ENCODE measurements at places on chromosomes 6 and 20. TPM values are rescaled to one million over a fixed set of nuclear protein-coding genes. Genes with fewer than 3 reads are reported as not detected.
A peak's percentile ranks its signal among the peaks of the same experiment; 100 is the strongest.

DNA sequence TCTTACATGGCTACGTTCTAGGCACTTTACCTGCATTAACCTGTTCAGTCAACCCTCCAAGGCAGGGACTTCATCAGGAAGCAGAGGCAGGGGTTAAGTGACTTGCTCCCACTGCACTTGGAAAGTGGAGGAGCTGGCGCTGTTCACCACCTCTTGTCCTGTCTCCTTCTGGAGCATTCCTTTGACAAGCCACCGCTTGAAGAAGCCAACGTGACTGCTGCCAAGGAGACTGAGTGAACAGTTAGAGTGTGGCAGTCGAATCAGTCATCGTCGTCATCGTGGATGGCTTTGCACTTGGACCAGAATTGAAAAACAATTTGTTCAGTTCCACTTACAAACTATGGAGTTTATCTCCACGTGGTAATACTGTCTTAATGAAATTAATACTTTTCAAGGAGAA lies 60.9 kb downstream of the TULP4 start:
- DNase-seq = no peak

GRCh38 chr20:46199198-46199597 lies 81.1 kb downstream of the CD40 start:
- DNase-seq = no peak

GRCh38 chr6:11298651-11299420 lies 66.4 kb upstream of the NEDD9 start:
- DNase-seq = no peak

DNA sequence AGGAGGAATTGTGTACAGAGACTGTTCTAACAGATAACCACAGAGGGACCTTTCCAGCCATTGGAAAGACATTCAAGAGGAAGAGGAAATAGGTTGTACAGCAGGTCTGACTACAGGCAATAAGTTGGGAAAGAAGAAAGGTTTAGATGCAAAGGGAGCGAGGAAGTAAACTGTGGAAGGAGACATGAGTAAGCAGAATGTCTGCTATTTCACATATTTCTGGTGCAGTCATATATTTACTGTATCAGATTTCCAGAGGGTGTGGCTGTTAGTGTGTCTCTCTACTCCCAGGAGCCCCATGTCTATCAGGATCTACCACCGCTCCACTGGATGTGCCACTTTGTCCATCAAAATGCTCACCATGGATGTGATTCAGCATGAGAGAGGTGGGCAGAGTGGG lies 25.9 kb downstream of the MRS2 start:
- no peak for DNase-seq

DNA sequence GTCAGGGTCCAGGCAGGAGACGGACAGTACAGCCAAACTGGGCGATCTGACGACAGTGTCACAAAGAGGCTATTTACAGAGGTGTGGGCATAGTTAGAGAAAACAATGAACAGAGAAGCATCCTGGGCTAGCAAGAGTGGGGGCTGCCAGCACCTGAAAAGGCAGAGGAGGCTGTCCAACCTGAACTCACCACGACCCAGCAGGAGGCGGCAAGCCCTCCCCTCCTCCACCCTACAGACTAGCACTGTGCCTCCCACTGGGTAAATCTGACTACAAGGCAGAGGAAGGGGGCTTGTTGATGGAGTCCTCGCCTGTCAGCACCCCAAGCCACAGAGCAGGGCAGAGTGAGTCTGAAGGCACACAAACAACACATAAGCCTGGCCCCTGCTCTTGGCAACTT lies 52.8 kb upstream of the CDYL start:
- no peak for DNase-seq

DNA sequence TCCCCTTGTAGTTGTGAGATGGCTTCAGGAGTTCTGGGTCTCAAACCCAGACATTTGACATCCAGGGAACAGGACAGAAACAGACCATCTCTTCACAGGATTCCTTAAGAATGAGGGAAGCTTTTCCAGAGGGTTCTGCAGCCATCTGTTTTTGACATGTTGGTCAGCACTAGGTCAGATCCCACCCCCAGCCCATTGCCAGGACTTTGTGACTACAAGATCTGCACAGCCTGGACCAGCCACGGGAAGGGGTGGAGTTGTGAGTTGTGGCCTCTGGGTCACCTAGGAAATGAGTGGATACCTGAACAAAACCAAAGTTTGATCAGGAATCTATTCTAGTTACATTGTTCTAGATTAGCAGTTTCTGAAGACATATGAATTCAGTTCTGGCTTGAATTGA lies 39.2 kb upstream of the SSTR4 start:
- DNase-seq = no peak

DNA sequence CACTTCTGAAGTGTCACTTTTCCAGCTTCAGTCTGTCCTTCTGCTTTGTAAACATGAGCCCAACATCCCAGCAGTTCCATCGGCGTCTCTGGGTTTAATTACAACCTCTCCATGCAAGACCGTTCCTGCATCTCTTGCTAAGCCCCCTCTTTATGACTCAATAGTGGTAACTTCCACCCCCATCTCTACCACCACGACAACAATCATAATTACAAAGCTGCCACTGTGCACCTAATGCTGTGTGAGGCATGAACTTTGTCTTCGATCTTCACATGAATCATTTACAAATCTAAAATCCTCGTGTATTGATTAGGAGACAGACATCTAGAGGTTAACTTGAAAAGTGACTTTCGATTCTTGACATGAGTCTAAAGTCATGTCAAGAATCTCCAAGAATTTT lies 4.9 kb upstream of the CCR6 start:
- DNase-seq = no peak

DNA sequence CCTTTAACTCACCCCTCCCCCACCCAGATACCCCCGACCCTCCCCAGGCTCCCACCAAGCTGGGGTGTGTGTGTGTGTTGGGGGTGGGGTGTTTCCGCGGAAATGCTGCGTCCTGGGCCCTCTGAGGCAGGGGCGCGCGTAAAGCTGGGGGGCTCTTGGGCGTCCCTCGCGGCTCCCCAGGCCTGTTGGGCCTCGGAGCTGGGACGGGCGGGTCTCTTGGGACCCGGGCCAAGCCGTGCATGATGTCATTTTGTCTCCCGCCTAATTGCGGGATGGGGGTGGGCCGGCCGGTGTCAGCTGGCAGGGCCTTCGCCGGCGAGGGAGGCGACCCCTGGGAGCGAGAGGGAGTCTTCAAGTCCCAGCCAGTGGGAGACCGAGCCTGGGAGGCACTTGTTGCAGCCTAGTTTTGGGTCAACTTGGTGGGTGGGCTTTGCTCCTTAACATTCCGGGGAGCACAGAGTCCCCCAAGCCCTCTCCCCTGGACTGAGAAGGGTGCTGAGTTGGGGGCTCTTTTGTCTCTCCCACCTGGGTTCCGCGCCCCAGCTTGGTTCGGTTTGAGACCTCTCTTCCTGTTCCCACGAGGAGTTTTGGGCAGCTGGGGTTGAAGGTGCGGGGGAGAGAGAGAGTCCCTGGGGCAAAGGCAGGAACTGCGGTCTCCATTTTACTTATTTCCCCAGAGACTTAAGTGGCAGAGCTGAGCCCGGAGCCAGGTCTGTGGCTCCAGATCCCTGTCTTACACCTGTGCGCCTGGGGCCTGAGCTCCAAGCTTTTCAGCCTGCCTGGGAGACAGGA lies 623 bp downstream of the MYBL2 start:
- DNase-seq = peak; percentile 15

GRCh38 chr6:155432293-155432692 lies 23.3 kb downstream of the NOX3 start:
- no peak for DNase-seq

- no peak for DNase-seq
These were observed 64.7 kb downstream of the GPR6 start for GRCh38 chr6:110042670-110043296.

DNA sequence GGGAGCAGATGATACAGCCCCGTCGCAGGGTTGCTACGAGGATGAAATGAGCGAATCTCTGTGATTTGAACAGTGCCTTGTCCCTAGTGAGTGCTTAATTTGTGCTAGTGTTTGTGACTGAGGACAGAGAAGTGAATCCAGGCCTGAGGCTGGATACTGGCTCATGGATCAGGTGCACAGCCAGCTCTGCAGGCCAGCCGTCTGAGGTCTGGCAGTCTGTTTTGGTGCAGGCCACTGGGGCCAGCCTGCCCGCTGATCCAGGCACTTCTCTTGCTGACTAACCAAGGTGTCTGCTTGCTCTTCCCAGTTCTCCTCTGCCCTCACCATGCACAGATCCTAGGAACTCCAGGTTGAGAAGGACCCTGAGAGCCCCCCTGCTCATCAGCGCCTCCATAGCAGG lies 181.0 kb downstream of the LRFN2 start:
- DNase-seq = no peak

- DNase-seq = peak; percentile 91
These were observed 85.7 kb downstream of the NFATC2 start for GRCh38 chr20:51456511-51457509.

DNA sequence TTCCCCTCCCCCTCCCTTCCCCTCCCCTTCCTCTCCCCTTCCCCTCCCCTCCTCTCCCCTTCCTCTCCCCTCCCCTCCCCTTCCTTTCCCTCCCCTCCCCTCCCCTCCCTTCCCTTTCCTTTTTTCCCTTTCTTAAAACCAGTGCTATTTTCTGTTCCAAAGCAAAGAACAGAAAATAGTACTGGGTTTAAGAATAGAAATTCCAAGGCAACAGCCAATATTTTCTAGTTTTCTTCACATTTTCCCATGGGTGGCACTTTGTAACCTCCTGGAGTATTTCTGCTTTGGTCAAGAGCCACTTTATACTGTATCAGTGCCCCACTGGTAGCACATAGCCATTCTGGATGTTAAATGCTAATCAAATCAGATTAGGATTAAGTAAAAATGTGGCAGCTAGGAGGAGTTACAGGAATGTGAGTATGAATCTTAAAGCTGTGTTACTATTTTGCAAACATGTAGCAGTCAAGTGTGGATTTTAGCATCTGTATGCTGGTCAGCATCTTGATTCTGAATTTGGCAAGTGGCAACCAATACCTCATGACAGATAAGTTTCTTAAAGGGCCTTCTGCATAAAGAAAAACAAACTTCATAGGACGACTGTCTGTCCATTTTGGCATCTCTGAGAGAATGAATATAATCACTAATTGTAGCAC lies 126.4 kb downstream of the CEP57L1 start:
- DNase-seq = no peak

- DNase-seq = peak; percentile 29
These were observed 193.6 kb downstream of the NKAIN2 start for GRCh38 chr6:123997223-123997622.

- no peak for DNase-seq
These were observed 11.1 kb upstream of the CD164 start for GRCh38 chr6:109393157-109393885.

GRCh38 chr6:135939208-135939591 lies 87.7 kb downstream of the PDE7B start:
- no peak for DNase-seq

DNA sequence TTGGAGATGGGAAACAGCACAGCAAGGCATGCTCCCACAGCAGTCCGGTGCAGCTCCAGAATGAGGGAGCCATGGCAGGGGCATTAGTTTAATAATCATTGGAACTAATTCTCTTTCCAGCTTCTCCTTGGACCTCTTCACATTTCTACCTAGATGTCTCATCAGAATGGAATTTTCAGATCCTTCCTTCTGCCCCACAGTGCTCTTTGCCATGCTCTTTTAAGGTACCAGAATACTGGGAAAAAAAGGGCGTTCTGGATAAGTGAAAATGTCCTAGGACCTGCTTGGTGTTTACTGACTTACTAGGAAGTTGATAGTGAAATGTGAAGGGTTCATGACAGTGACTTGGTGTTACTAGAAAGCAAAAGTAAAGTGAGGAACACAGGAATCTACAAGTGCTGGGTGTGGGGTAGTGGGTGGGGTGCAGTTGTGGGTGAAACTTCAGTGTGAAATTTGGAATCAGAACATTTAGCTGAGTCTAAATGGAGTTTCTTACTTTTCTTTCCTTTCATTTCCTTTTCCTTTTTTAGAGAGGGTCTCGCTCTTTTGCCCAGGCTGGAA lies 207.1 kb downstream of the ARID1B start:
- DNase-seq = no peak

DNA sequence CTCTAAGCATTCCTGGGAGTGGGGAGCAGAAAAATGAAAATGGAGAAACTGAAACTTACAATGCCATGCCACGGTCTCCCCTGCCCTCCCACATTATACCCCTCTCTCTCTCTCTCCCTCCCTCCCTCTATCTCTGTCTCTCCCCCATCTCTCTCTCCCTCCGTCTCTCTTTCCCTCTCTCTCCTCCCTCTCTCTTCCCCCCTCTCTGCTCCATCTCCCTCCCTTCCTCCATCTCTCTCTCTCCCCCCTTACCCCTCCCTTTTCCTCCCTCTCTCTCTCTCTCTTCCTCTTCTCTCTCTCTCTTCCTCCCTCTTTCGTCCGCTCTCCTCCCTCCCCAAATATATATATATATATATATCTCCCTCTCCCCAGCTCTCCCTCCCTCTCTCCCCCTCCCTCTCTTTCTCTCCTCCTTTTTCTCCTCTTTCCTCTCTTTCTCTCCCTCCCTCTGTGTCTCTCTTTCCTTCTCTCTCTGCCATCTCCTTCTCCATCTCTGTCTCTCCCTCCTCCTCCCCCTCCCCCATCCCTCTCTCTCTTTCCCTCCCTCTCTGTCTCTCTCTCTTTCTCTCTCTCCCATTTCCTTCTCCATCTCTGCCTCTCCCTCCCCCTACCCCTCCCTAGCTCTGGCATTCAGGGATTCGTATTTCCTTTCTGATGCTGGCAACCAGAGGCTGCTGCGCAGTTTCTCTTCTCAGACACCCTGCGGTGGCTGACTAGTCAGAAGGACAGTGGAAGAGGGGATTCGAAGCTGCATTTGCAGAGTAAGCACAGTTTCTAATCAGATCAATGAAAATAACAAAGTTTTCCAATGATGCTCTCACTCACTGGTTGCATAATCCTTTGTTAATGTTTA lies 13.9 kb upstream of the VAPB start:
- no peak for DNase-seq

- DNase-seq = peak; percentile 76
These were observed 113.8 kb downstream of the CEBPB start for GRCh38 chr20:50304501-50304856.

DNA sequence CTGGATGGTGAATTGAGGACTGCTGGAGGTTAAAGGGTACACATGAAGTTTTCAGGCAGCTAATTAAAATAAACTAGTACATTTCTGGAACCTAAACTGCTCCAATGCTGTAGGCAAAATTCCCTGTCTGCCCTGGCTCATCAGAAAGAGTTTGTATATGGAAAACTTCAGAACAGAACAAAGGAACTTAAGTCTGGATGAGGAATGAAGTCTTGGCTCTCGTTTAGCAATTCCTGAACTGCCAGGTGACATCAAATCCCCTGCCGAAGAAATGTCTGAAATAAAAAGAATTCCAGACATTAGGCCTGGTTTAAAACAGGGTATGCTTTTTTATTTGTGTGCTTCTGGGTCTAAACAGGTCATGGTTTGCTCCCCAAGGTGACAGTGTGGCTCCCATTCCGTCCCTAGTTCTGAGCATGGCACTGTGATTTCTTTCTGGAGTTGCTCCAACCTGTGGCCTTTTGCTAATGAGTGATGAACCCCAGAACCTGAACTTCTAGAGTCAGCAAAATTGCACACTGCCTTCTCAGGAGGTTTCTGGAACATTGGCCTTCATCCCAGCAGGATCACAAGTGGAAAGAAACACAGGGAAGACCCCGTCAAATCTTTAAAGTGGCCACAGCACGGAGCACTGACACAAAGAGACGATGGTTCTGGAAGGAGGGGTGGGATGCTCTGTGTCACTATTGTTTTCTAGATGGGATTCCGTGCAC lies 129.4 kb upstream of the NAA20 start:
- DNase-seq = no peak

GRCh38 chr20:18144541-18145099 lies 7.0 kb downstream of the KAT14 start:
- DNase-seq = no peak

Gene LAMA2
- total RNA-seq = 14.4 TPM

Gene LGSN
- 0.06 TPM for total RNA-seq

Gene OLIG3
- total RNA-seq = not detected

Gene CST11
- not detected for total RNA-seq

Gene AGER
- 4.4 TPM for total RNA-seq

Gene PRRT1
- total RNA-seq = 1.0 TPM

Gene PACRG
- total RNA-seq = 0.70 TPM

Gene LY6G5B
- total RNA-seq = 8.7 TPM
